ENCODE measurements at places on chromosomes 12 and 14.

GRCh38 chr14:90797451-90797850 is 18.8 kb downstream of the TTC7B start:
- no peak for DNase-seq

DNA sequence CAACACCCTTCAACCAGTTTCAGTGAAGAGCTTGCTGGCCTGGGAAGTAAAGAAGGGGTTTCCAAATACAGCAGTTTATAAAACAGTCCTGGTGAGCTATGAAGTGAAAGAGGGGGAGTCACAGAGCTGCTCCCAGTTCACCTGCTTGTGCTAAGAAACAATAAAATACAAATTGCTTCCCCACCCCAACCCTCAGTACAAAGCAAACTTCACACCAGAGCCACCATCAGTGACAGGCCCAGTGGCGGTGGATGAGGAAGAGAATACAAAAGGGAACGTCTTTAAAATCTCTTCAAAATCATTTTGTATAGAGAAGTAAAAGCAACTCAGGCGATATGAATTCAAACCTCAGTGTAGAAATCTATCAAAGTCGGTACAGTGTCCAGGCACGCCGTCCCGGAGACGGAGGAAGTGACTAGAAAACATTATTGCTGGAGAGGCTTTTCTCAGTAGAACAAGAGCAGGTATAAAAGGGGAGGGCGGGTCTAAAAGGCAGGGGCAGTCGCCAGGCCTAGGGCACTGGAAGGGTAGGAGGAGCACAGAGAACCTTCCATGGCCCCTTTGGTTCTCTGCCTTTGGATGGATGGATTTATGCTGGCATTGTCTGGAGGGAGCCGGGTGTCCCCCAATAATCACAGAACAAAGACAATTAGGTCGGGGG is 10.5 kb upstream of the RPLP0 start:
- no peak for DNase-seq

DNA sequence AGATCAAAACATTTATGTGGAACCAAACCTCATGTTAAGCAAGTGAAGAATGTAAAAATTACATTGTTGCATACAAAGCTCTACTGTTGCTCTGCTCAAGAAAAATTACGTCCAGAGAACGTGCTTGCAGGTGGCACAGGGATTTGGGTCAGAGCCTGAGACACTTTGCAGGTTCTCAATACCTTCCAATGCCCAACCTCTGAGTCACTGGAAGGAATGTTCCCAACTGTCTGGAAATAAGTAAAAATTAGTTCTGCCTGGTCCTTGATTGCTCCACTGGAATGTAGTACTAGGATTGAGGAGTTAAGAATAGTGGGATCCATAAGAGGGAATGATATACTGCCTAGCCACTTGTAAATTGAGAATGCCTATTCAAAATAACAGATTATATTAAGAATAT is 2.8 kb upstream of the IFNG start:
- no peak for DNase-seq

DNA sequence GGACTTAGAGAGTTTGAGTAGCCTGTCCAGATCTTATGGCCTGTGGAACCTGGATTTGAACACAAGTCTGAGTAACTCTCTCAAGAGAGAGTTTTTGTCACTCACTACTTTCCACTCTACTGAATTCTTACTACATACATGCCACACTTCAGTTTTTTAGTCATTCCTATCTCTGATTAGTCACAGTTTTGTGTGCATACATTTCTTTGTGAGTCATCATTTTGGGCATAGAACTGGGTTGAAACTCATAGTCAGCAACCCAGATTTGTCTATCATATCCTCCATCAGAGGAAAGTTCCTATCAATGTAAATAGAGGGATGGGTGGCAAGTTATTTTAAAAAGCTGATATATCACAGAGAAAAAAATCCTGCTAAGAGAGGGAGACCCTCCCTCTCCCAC is 42.9 kb downstream of the FLRT2 start:
- no peak for DNase-seq

GRCh38 chr14:24843494-24843893 is 206.5 kb downstream of the STXBP6 start:
- no peak for DNase-seq

- no peak for DNase-seq
Observed at GRCh38 chr12:77493302-77494168, 337.2 kb upstream of the NAV3 start.

GRCh38 chr12:131471946-131472732 is 238.8 kb upstream of the SFSWAP start:
- no peak for DNase-seq
